Stimulated activated CD4-positive, alpha-beta T cell treated with anti-CD3 and anti-CD28 coated beads, Interleukin-4, amount 100 ng/mL, for 1 hour (primary cell): ENCODE measurements at places on chromosomes 1 and 21.

GRCh38 chr1:23242414-23242813 lies 25.1 kb upstream of the HTR1D start:
- no peak for DNase-seq

GRCh38 chr1:231487019-231487418 lies 41.5 kb upstream of the TSNAX start:
- DNase-seq: no peak

- DNase-seq: no peak
Observed at GRCh38 chr1:107991371-107992066, 26.5 kb upstream of the VAV3 start.

DNA sequence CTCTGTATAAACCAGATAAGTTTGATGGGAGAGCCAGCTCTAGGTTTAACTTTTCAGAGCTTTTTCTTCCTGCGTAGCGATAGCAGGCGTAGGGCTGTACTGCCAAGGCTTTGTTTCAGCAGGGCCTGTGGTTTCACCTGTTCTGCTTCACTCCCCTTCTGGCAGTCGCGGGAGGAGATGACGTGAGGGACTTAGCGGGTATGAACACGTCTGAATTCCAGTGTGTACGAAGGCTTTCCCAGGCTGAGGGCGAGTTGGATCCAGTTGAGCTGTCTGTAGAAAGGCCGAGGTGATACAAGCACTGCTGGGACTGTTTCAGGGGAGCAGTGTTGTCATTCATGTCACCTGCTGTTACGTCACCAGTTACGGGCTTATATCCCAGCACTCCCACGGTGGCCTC lies 21.2 kb downstream of the PEX14 start:
- DNase-seq: peak; percentile 19

DNA sequence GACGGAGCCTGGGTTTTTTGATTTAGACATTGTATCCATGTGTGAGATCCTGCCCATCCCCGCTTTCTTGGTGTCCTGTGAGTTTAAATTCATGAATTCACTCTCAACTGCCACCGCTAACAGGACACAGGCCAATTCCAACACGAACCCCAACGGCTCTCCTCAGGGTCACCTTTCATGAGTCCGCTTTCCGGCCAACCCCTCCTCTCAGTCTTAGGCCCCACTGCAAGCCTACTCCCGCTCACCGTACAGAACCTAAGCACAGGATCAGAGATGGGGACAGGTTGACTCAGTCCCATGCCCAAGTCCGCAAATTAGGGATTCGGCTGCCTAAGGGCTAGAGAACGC lies 238 bp upstream of the SCP2 start:
- DNase-seq: no peak
